EH (cell line): ENCODE measurements at places on chromosomes 11 and 22.

- no peak for DNase-seq
Measured at GRCh38 chr11:13781153-13781552, 112.7 kb downstream of the FAR1 start.

- DNase-seq, result no peak
Measured at GRCh38 chr11:43541993-43542392, 138.5 kb upstream of the HSD17B12 start.

GRCh38 chr11:113465786-113466185, 9.4 kb downstream of the DRD2 start:
- no peak for DNase-seq

GRCh38 chr11:120293038-120293800, 31.9 kb upstream of the TLCD5 start:
- no peak for DNase-seq

DNA sequence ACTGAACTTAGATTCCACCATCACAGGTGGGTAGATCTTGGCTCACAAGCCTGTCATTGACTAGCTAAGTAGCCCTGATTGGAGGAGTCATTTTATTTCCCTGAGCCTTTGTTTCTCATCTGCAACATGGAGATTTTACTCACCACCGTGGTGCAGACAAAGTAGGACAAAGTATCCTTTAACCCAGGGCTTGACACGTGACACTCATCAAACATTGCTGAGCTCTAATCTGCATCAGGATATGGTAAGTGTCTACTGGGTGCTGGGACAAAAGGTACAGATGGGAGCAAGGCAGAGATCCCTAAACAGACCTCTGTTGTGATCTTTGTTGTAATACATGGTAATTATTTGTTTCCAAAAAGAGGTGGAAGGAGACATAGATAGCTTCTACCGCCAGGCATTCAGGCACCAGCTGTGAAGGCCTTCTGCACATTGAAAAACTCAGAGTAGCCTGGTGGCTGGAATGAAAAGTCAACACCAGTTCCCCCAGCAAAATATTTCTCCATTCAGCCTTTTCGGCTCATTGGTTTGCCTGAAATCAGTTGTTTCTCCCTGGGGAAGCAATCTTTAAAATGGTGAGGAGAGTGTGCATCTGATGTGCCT, 18.3 kb upstream of the MICAL2 start:
- peak; percentile 39 for DNase-seq

GRCh38 chr11:56852131-56852530, 103.6 kb upstream of the OR9G4 start:
- no peak for DNase-seq

GRCh38 chr22:27389727-27390075, 411.9 kb downstream of the MN1 start:
- no peak for DNase-seq

- no peak for DNase-seq
Measured at GRCh38 chr11:120115272-120116000, 22.5 kb downstream of the TRIM29 start.

GRCh38 chr22:44091751-44092150, 67.6 kb downstream of the PARVB start:
- no peak for DNase-seq

DNA sequence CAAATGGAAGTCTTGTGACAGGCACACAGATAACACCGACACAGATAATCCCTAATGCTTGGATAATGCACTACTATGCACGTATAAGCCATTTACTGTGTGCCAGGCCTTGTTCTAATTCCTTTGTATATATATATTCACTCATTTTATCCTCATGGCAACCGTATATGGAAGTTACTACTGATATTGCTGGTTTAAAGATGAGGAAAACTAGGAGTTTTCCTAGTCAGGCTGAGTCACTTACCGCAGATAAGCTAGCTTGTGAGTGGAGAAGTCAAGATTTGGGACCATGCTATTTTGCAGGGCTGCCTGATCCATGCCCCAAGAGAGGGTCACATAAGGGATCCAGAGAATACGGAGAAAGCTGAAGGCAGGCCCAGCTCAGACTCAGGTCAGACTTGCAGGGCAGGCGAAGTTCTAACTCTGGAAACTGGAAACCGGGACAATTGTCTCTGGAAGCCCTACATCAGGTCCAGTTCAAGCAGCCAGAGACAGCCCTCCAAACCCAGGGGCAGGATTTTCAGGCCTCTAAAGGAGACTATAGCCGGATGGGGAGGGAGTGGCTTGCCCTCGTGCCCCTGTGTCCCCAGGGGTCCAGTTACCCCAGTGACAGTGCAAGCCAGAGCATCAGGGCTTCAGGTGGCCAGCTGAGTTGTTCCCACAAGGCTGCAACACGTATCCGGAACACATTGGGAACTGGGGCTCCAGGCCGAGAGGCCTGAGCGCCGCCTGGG, 534.8 kb downstream of the INSC start:
- DNase-seq, result no peak

GRCh38 chr11:108601150-108601549, 7.6 kb upstream of the EXPH5 start:
- peak; percentile 62 for DNase-seq

DNA sequence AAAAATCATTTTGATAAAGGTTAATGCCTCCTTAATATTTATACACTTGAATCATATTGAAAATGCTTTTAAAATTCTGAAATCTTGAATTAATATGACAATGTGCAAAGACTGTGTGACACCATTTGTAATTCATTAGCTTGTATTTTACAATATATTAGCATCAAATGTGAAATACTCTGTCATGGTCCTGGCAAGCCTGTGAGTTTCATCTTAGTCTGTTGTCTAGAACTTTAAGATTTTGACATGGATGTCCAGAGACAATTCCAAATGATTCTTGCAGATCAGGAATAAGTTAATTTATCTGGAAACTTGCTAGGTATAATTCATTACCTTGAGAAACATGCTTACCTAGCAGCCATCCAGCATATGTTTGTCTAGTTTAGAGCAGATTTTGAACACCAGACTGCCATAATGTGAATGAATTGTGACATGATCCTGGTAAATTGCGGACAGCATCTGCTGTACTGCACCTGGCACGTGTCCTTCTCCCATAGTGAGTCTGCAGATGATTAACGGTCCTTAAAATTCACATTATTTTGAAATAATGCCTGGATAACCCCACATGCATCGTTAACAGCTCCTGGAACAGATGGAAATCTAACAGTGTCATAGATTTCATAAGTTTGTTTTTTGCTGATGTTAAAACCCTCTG, 34.5 kb upstream of the DEUP1 start:
- DNase-seq, result no peak

GRCh38 chr11:12009617-12010321, 1.3 kb upstream of the DKK3 start:
- DNase-seq, result no peak

DNA sequence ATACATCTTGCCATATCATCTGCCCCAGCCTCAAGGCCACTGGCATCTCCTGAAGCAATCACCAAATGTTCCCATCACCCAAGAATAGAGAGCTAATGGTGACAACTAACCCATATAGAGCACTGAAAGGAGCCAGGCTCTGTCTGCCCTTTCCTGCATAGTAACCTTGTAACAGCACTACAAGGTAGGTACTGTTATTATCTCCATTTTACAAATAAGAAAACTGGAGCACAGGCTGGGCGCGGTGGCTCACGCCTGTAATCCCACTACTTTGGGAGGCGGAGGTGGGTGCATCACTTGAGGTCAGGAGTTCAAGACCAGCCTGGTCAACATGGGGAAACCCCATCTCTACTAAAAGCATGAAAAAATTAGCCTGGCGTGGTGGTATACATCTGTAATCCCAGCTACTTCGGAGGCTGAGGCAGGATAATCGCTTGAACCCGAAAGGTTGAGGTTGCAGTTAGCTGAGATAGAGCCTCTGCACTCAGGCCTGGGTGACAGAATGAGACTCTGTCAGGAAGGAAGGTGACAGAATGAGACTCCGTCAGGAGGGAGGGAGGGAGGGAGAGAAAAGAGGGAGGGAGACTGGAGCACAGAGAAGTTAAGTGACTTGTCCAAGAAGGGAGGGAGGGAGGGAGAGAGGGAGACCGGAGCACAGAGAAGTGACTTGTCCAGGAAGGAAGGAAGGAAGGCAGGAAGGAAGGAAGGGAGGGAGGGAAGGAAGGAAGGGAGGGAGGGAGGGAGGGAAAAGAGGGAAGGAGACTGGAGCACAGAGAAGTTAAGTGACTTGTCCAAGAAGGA, 2.2 kb downstream of the SLC35F2 start:
- DNase-seq, result no peak

DNA sequence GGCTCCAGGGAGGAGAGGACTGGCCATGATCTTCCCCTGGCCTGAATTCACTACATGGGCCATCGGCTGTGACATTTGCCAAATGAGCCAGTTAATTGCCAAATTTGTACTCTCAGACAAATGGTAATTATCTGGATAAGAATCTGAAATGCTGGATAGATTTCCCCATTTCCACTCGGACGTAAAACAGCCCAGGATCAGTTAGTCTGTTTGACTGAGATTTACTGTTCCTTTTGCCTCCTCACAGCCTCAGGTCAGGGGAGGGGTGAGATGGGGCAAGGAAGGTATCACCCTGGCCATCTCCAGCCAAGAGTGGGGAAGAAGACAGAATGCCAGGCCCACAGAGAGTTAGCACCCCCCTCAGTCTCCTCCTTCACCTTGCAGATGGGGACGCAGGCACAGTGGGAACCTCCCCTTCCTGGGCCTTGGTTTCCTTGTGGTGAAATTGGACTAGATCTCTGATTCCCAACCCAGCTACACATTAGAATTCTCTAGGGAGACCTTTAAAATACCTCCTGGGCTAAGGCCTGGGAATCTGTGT, 5.2 kb downstream of the TRIM29 start:
- DNase-seq, result no peak

DNA sequence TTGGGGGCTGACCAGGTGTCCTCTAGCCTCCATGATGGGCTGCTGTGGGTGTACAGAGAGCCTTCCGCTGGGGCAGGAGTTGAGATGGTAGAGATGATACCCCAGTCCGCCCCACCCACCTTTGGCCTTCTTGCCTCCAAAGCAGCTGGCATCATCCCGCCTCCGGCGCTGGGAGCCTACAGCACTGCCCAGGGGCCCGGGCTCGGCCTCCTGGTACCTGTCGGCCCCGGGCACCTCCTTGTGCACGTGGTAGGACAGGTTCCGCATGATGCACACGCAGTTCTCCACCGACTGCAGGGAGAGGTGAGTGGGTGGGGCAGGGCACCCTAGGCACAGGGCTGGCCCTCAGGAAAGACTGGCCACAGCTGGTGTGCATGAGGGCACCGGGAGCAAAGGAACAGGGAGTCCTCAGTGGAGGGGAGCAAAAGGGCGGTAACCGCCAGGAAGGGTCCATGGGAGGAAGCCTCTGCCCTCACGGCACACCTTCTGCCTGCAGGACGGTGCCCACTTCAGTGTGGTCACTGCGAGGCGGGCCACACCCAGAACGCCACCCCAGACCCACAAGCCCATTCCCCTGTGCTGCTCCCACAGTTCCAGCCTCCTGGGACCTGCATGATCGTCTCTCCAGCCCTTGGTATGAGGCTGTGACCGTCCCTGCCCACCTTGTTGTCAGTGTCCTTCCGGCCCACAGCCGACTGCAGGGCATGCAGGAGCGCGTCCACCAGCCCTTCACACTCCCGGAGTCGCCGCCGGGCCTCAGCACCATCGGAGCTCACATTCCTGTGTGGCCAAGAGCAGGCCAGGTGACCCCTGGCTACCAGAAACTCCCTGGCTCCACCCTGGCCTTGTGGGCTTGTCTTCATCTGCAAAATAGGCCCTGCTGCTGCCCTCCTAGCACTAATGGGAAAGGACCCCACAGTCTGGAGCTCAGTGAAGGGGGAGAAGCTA, 36.0 kb upstream of the TXNRD2 start:
- DNase-seq, result no peak

- no peak for DNase-seq
Measured at GRCh38 chr22:23105304-23105703, 35.0 kb downstream of the GNAZ start.

DNA sequence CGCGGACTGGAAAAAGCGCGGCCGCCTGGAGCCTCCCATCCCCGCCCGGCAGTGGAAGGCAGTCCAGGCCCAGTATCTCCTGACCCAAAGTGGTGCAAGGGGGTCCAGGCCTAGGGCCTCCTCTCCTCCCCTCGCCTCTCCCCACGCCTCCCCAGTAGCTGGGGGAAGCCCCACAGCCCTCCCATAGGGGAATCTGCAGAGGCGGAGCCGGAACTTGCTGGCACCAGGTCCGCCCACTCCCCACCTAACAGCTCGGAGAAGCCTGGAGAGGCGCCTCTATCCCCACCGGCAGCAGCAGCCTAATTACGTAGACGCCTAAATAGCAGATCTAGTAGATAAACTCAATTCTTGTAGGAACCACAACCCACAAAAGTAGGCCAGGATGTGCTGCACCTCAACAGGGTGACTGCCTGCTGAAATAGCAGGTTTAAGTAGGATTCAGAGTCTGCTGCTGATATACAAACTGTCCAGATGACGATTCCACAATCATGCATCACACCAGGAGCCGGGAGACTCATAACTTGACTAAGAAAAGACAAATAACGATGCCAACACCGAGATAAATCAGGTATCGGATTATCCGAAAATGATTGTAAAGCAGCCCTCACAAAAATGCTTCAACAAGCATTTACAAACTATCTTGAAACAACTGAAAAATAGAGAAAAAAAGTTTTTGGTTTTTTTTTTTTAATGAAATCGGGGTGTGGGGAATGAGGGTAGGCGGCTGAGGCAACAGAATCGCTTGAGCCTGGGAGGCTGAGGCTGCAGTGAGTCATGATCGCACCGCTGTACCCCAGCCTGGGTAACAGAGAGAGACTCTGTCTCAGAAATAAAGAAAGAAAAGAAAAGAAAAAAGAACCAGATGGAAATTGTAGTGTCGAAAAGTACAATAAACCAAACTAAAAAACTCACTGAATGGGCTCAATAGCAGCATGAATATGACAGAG, 11.4 kb upstream of the BRD1 start:
- no peak for DNase-seq

GRCh38 chr11:69242266-69242920, 51.6 kb upstream of the MYEOV start:
- DNase-seq, result no peak

- no peak for DNase-seq
Measured at GRCh38 chr11:22049276-22049675, 143.6 kb upstream of the ANO5 start.

DNA sequence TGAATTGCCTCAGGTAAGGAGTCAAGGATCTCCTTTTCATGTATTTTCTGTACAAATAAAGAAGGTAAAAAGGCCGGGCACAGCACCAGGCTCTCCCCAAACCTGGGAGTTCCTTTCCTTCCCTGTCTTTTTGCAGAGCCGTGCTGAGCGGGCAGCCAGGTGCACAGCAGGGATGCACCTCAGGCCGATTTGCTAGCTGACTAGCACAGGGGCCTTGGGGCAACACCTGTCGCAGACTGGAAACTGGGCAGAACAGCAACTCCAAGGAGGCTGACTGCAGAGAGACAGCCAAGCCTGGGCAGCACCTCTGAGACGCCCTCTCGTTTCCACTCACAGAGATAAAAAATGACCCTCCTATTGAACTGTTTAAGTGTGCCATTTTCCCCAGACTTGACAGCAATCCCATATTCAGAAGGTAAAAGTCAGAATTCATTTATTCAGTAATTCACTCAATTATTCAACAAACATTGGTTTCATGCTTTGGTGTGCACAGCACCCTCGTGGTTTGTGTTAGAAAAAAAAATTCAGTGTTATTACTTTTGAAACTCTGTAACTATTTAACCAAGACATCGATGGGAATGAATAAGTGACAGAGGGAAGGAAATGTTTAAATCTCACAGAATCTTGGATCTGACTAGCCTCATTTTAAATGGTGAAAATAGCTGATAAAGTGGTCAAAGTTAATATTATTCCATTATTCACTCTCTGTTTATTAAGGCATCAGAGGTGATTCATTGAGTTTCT, 120.9 kb downstream of the GALNT18 start:
- no peak for DNase-seq
